ENCODE measurements at places on chromosomes 16 and 17. TPM values are rescaled to one million over a fixed set of nuclear protein-coding genes. Genes with fewer than 3 reads are reported as not detected.

The PDILT gene
- not detected for total RNA-seq

The SLFN12L gene
- total RNA-seq, result 0.07 TPM

The SMIM22 gene
- not detected for total RNA-seq

The KRTAP9-8 gene
- not detected for total RNA-seq

The NHERF1 gene
- total RNA-seq, result 14.5 TPM

The ABCA10 gene
- total RNA-seq, result 1.3 TPM

The ZFPM1 gene
- 2.8 TPM for total RNA-seq

The CDK3 gene
- 3.4 TPM for total RNA-seq

The OR1A1 gene
- not detected for total RNA-seq

The XYLT1 gene
- total RNA-seq, result 16.0 TPM

The CCDC200 gene
- not detected for total RNA-seq

The SOX8 gene
- 0.72 TPM for total RNA-seq

The FBXW10 gene
- not detected for total RNA-seq

The TRPV2 gene
- total RNA-seq, result 71.5 TPM

The SDR42E1 gene
- total RNA-seq, result under 0.01 TPM

The FN3KRP gene
- total RNA-seq, result 16.5 TPM
